GM12891 (cell line): ENCODE measurements at places on chromosomes 3 and 15.

DNA sequence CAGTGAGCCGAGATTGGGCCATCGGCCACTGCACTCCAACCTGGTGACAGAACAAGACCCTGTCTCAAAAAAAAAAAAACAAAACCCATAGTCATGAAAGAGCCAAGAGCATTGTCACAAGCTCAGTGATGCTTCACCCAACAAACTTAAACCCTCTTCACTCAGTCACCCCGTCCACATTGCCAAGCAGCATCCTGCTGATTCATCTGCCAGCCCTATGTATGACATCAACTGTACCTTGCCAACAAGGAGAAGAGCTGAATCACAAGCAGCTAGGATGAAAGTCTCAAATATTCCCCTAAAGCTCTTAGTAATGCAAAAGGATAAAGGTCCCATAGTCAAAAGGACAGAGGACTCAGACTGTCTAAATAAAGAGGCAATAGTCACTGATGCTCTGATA lies 90.0 kb downstream of the ANO10 start:
- DNase-seq = no peak

DNA sequence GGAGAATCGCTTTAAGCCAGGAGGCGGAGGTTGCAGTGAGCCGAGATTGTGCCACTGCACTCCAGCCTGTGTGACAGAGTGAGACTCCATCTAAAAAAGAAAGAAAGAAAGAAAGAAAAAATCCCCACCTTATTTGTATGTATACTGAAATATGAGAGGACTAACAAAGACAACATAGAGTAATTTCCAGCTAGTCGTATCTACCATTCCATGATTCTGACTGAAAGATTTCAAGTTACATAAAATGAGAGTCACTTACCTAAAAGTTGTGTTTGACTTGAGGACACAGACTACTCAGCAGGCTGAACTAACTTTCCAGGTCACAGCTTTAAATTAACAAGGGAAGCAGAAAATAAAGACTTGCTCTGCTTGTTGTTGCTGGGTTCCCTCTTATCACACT lies 18.8 kb upstream of the PRKCI start:
- DNase-seq = no peak

GRCh38 chr3:112594856-112595255 lies 33.0 kb downstream of the SLC35A5 start:
- no peak for DNase-seq

DNA sequence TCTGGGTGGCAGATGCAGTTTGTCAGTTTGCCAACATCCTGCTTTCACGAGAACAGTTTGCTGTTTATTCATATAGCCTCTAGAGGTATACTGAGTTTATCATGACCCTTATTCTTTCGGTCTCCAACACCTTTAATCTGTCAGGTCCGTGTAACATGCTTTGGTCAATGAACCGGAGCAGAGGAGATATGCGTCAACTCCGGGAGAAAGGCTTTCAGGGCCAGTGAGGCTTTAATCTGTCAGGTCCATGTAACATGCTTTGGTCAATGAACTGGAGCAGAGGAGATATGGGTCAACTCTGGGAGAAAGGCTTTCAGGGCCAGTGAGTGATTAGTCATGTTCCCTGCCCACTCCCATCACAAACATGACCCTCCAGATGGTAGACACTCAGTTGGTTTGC lies 16.9 kb upstream of the GPD1L start:
- no peak for DNase-seq

DNA sequence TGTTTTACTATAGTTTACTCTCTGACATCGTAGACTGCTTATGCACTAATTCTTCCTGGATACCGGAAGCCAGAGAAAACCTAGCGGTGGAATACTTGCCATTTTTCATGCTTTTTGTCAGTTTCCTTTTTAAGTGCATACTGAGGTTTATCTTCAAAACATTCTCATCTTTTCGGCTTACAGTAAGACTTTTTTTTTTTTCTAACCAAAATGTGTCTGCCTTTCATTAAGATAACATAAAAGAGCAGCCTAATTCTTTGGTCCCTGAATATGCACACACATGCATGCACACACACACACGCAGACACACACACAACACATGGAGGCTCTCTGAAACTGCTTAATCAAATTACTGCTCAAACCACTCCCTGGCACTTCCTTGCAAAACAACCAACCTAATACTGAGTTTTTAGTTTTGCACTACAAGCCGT lies 1.3 kb downstream of the ZNF445 start:
- DNase-seq = no peak

GRCh38 chr3:155643581-155644165 lies 101.2 kb downstream of the PLCH1 start:
- DNase-seq = no peak

GRCh38 chr15:85583923-85584390 lies 203.6 kb downstream of the AKAP13 start:
- no peak for DNase-seq

- DNase-seq = no peak
Measured at GRCh38 chr3:53672981-53673380, 173.2 kb downstream of the CHDH start.

- DNase-seq = no peak
Measured at GRCh38 chr15:70319466-70319865, 221.7 kb upstream of the TLE3 start.

- DNase-seq = no peak
Measured at GRCh38 chr3:23079976-23080375, 123.2 kb upstream of the UBE2E2 start.

GRCh38 chr15:35697549-35698299 lies 151.8 kb upstream of the DPH6 start:
- DNase-seq = no peak

GRCh38 chr3:43363621-43364266 lies 77.4 kb downstream of the SNRK start:
- no peak for DNase-seq

DNA sequence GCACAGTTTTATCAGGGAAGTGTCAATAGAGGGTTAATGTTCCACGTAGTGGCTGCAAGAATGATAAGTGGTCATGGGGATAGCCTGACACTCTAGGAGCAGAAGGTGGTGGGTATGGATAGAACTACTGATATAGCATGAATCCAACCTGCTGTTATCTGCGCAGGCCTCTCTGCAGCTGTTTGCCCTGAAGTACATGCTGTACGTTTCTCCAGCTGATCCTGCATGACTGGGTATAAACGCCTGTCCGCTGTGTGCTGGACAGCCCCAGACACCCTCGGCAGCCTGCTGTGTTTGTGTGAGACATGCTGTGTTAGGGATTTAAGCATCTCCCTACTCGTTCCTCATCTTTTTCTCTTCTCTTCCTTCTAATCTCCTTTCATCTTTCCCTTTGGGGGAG lies 87.1 kb downstream of the LPP start:
- no peak for DNase-seq
